ENCODE measurements at places on chromosomes 7 and 10.
A peak's percentile ranks its signal among the peaks of the same experiment; 100 is the strongest.

DNA sequence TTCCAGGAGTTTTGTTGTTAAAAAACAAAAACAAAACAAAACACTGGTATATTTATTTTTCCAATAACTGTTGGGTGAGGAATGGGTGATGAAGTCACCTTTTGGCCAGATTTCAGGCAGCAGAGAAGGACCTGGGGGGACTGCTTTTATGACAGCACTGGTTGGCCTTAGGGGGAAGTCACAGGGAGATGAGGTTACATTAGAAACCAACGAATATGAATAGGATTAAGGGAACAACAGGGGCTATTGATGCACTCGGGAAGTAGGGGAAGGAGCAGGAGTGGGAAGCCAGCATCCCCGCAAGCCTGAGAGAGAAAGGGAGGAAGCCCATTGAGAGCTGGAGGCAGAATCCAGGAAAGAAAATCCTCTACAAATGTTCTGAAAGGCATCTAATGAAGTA, 958.4 kb downstream of the TYW1 start:
- no peak for DNase-seq

DNA sequence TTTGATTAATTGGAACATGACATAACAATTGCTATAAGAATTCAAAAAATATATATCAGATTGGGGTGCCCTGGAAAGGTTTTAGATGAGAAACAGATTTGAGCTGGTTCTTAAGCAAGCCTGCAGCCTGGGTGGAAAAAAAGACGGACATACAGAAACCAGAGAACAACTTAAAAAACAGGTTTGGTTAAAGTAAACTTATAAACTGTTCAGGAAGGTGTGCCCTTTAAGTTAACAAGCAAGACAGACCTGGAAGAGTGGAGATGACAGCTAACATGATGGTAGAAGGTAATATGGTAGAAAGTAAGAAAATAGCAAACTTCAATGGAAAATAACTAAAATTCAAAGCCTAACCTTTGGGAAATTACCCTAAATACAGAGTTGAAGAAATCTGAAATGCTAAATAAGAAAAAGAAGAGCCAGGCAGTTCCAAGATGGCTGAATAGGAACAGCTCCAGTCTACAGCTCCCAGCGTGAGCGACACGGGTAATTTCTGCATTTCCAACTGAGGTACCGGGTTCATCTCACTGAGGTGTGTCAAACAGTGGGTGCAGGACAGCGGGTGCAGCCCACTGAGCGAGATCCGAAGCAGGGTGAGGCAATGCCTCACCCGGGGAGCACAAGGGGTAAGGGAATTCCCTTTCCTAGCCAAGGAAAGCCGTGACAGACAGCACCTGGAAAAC, 52.2 kb downstream of the CADPS2 start:
- no peak for DNase-seq

GRCh38 chr10:75402486-75403143, 1.1 kb upstream of the ZNF503 start:
- peak; percentile 58 for DNase-seq

DNA sequence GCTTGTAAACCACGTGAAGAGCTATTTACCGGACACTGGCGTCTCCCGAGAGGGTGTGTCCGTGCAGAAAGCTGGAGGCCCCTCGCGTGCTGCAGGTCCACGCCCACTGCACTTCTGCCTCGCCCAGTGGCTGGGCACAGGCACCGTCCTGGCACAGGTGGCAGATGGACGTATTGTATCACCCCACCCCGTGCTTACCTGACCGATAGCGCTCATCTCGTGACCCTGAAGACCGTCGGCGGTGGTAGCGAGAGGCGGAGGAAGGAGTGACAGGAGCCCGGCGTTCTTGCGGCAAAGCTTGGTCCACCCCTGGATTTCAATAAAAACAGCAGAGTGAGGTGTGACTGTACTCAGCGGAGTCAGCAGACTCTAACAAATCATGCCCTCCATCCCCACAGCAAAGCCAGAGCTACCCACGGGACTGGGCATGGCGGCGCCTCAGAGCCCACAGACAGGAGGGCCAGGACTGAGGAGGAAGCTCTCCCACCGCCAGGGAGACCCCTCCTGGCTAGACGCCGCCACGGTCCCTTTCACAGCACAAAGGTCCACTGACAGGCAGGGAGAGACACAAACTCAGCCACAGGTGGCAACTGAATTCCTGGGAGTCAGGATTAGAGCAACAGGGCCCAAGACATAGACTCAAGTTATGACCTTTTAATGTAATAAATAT, 217.1 kb downstream of the DIP2C start:
- no peak for DNase-seq

GRCh38 chr10:60082341-60082740, 176.0 kb upstream of the CCDC6 start:
- DNase-seq = no peak

DNA sequence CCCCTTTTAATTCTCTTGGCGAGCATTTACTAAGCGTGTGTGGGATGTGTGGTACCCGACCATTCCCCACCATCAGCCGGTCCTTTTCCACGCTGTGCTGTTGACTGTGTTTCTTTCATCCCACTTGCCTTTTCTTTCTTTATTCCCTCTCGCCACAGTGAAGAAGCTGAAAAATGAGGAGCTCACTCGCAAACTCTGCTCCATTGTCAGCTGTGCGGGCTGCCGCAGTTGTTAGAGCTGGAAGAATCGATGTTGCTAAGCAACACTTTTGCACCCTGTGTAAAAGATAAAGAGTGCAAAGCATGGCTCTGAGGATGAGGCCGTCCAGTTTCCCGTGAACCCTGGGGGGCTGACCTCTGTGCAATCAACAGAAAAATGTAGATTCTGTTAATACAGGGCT, 203.1 kb upstream of the NEBL start:
- DNase-seq = no peak

DNA sequence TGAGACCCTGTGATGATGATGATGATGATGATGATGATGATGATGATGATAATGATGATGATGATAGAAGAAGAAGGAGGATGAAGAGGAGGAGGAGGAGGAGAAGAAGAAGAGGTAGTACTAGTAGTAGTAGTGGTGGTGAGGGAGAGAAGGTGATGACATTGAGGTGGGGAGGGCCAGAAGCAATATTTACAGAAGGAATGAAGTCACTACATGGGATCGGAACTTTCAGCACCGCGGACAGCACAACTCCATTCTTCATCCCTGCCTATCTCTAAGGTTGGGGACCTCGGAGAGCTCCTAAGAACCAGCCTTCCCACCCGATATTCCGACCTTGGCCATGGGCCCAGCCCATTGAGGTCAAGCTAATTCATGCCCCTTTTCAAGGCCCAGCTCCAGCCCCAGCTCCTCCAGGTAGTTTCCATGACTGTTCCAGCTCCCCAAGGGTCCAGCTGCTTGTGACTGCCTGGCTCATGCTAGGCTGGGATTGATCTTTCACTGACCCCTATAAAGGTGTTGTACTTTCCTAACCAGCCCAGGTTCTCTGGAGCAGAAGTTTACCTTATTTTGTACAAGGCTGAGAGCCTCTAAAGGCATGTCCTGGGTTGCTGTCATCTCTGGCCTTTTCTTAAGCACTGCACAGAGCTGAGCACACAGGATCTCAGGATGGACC, 10.3 kb downstream of the CRHR2 start:
- peak; percentile 13 for DNase-seq

- no peak for DNase-seq
Observed at GRCh38 chr10:52571516-52572182, 200.9 kb downstream of the MBL2 start.

DNA sequence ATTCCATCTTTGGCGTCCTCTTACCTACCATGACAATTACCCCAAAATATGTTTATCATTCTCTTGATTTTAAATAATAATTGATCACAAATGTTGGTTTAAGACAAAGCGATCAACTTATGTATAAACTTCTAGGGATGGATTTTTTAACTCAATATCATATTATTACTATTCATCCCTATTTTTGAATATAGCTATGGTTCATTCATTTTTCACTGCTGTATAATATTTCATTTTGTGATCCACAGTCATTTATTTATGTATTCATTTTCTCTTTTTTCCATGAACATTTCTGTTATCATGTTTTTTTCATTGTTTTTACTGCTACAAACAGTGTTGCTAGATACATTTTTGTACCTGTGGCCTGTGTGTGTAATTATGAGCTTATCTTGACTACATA, 61.3 kb upstream of the MET start:
- DNase-seq = no peak

- no peak for DNase-seq
Observed at GRCh38 chr10:47335906-47336305, 12.3 kb upstream of the RBP3 start.

GRCh38 chr7:129728875-129729467, 117.5 kb downstream of the NRF1 start:
- no peak for DNase-seq

DNA sequence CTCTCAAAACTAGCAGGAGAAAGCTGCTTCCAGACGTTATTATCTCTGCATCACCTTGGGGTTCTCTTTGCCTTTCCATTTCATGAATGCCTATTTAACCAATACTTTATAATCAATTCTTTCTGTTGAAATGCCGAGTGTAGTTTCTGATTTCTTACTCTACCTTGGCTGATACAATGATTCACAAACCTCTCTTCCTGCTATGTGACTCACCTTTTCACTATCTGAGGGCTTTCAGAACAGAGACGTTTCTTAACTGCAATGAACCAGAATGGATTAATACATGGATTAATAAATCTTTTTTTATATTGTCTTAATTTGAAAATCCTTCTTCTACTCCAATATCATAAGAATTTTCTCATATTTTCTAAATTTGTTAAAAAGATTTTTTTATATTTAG, 46.4 kb upstream of the ZNF746 start:
- DNase-seq = no peak

- no peak for DNase-seq
Observed at GRCh38 chr10:69168493-69168892, 11.5 kb upstream of the SUPV3L1 start.

DNA sequence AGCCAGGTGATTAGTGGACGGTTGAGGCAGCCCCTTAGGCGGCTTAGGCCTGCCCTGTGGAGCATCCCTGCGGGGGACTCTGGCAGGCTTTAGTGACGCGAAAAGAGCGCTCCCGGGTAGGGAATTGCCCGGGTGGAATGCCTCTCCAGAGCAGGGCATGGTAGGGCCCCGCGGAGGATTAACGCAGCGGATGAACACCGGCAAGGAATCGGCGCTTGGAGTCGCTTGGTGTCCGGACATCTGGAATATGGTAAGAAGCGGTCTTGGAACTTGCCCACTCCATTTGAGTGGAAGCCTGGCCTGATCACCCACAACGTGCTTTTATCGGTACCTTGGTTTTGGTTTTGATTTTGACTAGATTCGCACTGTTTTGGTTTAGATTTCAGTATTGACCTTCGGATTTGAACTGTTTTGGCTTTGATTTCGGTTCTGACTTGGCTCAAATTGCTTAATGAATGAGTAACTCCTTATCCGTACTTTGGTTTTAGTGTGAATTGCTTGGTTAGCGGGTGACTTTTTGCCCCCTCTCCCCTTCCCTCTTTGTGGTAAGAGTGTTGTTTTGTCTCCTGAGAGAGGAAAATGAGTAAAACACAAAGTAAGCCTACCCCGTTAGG, 24.2 kb upstream of the CHST3 start:
- no peak for DNase-seq

DNA sequence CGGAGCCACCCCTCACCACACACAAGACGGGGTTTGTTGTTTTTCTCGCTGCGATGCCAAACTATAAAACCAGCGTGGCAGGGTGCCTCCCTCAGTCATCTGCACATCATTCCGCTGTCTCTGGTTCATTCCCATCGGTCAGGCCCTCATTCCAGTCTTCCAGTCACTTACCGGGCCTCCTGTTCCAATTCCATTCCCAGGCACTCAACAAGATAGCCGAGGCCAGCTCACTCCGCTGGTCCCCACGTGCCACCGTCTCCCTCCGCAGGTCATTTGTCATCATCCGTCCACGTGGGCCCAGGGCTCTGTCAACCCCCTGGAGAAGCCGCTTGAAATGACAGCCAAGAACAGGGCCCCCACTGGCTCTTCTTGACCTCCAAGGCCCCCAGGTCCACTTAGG, 6.1 kb upstream of the TMEM184A start:
- DNase-seq = no peak

DNA sequence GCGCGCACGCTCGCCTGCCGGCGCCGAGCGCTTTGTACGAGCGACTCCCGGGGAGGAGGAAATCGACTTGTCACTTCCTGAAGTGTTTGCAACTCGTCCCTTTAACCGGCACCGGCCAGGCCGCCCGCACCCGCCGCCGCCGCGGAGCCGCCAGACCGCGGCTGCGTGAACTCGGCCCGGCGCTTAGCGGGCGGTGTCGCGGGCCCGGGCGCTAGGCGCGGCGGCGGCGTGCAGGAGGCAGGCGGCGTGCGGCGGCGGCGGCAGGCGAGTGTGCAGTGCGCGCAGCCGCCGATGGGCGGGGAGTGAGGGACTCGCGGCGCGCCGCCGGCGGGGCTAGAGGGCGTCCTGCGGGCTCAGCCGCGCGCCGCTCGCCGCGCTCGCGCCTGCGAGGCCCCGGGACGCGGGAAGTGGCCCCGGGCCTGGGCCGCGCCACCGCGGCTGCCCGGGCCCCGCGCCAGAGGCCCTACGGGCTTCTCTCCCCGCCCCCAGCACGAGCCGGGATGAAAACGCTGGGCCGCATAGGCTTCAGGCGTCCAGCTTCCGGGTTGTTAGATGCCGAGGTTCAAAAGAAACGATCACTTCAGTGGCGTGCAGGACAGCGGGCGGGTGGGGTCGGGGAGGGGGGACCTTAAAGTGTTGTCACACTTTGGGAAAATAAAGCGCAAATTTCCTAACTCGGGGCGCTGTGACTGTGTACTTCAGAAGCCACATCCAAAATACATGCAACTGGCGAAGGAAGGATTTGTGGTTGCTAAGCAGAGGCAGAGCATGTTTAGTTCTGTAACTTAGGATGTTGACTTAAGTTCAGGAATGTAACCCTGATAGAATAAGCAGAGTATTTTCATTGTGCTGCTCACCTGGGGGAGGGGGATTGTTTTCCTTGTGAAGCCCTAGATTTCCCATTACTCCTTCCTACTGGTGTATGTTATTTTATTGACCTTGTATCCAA, at the start of gene FAM53B:
TSS of gene FAM53B (minus strand) at position 277 of the 949 bp plus-strand sequence. CDS start 37,665 bp downstream, outside the sequence.
- DNase-seq = no peak

DNA sequence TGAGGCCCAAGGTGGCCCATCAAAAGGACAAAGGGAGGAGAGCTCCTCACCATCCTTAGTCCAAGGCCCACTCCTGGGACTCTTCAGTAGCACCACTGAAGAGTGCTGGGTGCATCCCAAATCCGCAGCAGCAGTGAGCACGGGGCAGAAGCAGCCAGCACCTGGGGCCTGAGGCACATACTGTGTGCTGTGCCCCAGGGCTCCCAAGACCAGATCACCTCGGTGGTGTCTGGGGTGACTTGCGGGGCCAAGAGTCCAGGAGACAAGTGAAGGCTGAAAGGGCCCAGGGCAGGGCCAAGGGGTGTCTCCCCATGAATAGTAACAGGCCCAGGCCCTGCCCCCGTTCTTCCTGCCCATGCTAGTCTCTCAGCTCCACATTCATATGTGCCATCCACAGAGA, 59.9 kb upstream of the INSIG1 start:
- DNase-seq = no peak
